LHCN-M2 (cell line): ENCODE measurements at places on chromosomes 7 and 10.

- peak; percentile 68 for DNase-seq
These were observed 634 bp upstream of the HDAC9 start for GRCh38 chr7:18494821-18495408.

GRCh38 chr10:127648885-127649284, 88.1 kb upstream of the FOXI2 start:
- no peak for DNase-seq

GRCh38 chr10:118594392-118595063, 920 bp downstream of the PRLHR start:
- DNase-seq = no peak

GRCh38 chr10:955127-955819, 23.8 kb upstream of the LARP4B start:
- DNase-seq = no peak

GRCh38 chr7:9557853-9558252, 1124.4 kb downstream of the NXPH1 start:
- no peak for DNase-seq

- no peak for DNase-seq
These were observed 40.8 kb upstream of the INSIG1 start for GRCh38 chr7:155256761-155257481.

DNA sequence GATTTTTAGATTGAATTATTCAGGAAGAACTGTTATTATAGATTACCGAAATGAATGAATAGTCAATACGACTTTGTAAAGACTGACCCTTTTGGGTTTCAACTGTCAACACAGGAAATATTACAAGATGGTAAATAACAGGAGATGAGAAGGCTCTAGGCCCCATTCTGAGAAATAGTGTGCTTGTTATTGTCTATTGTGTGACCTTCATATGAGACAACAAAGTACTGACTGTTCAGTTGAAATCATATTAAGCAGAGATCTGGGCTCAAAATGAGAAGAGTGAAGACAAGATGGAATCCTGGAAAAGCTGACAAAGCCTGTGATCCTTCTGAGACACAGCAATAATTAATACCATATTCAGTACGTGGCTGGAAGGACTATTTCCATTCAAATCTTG, 503.8 kb downstream of the INHBA start:
- no peak for DNase-seq

GRCh38 chr7:982511-983003, 424 bp upstream of the CYP2W1 start:
- DNase-seq = no peak

DNA sequence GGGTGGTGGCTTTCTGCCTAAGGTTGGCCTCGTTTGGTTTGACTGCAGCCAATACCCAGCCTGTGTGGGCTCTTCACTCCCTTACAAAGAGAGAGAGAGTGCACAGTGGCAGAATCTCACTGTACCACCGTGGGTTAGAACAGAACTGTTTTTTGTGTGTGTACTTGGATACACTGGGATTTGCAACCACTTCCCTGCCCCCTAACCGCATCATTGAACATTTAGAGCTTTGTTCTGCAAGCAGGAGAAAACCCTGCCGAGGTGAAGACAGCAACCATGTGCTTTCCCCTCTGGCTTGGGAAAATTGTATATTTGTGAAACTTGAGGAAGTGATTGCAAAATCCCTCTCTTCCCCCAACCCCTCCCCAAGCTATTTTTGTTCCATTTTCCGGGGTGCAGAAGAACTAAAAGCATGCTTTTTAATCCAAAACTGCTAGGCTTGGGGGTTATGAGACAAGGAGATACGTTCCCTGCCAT, 201.2 kb downstream of the TCF7L2 start:
- DNase-seq = no peak

GRCh38 chr7:119964788-119965542, 308.0 kb upstream of the KCND2 start:
- peak; percentile 84 for DNase-seq

DNA sequence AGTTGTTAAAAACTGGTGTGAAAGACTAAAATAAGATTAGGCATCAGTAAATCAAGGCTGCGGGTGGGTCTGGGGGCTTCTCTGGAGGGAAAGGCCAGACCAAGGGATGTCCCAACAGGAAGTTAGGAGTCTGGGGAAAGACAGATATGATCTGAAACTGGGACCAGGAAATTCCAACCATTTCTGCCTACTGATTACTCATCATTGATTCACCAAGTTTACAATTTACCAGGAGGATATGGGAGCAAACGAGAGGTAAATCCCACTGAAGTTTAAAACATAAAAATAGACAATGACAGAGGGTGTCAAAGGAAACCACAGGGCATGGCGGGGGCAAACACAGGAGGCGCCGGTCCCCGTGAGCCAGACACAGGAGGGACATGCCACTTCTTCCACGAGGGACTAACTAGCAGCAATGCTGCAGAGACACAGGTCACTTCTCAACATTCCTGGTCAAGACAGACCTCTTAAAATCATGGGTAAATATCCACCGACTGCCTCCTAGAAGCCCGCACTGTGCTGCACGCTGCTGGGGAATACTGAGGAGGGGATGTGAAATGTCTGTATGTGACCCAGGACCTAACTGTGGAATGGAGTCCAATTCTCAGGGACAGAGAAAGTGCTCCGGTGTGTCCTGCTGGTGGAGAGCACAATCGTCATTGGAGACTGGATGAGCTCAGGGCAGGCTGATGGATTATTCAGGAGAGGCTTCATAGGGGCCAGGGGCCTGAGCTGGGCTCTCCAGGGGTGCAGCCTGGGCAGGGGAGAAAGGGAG, 153.4 kb upstream of the KLF14 start:
- peak; percentile 92 for DNase-seq

GRCh38 chr7:135200821-135201331, 10.4 kb downstream of the WDR91 start:
- no peak for DNase-seq

DNA sequence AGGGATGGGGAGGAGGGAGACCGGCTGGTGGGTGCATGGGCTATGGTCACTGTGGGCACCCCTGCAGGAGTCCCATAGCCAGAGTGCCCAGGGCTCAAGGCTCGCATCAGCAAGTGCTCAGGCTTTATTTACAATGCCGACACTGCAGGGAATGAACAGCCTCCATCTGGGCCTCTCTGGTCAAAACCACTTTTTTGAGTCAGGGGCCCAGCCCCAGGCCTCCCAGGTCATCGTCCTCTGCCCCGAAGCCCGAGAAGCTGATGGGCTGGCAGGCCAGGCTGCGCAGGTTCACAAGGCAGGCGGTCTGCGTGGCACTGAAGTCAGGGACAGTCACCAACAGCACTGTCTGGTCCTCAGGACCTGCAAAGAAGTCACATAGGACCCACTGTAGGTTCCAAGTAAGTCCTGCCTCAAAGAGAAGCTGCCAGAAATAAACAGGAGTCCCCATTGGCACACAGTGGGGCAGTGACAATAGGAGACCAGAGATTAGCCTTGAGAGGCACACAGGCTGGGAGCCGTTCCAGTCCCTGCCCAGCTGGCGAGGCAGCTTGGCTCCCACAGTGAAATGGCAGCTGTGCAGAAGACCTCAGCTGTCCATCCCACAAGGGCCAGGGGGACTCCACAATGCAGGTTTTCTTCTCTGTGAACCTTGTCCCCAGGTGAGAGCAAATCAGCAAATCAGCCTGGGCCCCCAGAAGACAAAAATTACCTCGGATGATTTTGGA, 8.6 kb downstream of the POLD2 start:
- peak; percentile 39 for DNase-seq

- DNase-seq = peak; percentile 84
These were observed 14.3 kb downstream of the JAZF1 start for GRCh38 chr7:28165961-28166955.

GRCh38 chr7:81007051-81007450, 88.2 kb upstream of the SEMA3C start:
- DNase-seq = no peak

DNA sequence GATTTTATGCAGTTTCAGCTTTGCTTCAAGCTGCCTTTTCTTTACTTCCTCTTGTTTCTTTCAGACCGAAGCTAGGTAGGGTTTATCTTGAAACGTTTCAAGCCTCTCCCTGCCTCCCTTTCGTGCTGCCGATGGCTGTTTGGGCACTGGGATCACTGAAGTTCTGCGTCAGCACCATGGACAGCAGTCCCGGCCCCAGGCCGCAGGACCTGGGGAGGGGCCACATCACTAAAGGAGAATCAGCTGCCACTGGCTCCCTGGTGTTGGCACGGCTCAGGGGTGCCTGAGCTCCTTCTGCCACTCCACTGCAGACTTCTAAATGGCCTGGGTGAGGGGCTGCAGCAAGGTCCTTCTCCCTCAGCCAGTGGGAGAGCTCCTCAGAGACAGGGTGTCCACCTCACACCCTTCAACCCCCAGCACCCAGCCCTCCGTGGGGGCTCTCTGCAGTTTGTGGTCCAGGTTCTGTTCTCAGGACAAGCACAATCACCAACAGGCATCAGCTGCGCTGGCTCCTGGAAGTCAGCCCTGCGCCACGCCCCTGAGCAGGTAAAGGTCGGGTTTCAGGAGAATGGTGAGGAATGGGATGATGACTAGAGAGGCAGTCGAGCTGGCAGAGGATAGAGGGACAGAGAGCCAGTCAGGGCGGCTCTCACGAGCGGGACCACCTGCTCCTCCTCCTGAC, 387.2 kb downstream of the TCERG1L start:
- DNase-seq = no peak

DNA sequence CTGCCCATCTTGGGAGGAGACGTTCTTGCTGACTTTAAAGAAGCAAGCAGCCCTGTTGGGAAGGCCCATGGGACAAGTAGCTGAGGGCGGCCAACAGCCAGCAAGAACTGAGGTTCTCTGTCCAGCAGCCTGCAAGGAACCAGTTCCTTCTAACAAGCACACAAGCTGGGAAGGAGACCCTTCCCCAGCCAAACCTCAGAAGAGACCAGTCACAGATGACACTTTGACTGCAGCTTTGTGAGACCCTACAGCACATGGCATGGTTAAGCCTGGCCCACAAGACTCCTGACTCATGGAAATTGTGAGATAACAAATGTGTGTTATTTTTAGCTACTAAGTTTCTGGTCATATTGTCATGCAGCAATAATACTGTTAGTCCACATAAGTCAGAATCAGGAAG, 99.9 kb downstream of the PRLHR start:
- DNase-seq = no peak

- DNase-seq = no peak
These were observed 1.1 kb upstream of the HSPA12A start for GRCh38 chr10:116743266-116744064.

DNA sequence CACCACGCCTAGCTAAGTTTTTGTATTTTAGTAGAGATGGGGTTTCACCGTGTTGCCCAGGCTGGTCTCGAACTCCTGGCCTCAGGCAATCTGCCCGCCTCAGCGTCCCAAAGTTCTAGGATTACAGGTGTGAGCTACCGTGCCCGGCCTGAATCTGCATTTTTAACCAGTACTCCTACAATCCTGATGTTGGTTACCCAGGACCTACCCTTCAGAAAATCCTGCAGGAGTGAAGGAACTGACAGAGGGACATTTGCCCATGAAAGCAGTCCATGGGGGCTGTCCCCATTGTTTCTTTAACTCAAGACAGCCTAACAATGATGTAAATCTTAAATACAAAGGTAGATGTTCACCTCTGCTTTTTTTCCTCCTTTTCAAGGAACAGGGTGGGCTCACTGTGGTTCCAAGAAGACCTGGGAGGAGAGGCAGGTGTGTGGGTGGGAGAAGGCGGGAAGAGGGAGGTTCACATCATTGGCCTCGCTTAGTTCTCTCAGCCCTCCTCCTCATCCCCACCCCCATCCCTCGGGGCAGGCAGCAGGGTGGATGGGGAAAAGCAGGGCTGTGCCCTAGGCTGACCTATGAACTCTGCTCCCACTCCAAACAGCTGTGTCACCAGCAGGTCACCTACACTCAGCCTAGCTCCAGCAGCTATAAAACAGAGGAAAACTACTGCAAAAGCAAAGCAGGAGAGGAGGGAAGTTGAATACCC, 13.5 kb downstream of the LRRC20 start:
- no peak for DNase-seq

DNA sequence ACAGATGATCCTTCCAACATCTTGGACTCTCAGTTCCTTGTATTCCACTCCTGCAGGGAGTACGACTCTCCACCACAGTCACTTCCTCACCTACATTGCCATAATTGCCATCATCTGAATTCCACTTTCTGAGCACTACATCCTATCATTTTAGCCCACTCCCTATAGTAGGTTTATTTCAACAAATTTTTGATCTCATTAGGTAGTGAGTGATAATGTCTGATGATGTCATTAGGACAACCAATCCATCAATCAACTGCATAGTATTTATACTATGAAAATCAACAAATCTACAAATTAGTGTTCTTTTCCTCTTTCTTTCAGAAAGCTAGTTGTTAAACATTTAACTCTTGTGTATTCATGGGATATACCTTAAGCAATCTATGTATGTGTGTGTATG, 13.7 kb upstream of the TRA2A start:
- no peak for DNase-seq

DNA sequence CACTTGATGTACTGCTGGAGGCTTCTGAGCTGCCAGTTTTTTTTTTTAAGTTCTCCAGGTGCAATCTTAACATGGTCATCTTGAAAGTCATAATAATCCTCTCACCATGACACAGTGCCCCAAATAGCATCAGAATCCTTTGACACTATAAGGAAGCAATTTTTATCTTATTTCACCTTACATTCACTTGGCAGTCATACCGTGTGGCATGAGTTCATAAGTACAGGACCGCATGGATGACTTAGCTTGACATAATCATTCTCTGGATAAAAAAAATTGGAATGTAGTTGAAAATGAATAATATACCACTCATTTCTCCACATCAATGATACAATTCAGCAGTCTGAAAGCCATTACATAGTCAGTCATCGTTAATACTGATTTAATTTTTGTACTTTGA, 25.6 kb upstream of the TMEM196 start:
- no peak for DNase-seq

- DNase-seq = no peak
These were observed 78.2 kb downstream of the FAM53B start for GRCh38 chr10:124665980-124666379.

DNA sequence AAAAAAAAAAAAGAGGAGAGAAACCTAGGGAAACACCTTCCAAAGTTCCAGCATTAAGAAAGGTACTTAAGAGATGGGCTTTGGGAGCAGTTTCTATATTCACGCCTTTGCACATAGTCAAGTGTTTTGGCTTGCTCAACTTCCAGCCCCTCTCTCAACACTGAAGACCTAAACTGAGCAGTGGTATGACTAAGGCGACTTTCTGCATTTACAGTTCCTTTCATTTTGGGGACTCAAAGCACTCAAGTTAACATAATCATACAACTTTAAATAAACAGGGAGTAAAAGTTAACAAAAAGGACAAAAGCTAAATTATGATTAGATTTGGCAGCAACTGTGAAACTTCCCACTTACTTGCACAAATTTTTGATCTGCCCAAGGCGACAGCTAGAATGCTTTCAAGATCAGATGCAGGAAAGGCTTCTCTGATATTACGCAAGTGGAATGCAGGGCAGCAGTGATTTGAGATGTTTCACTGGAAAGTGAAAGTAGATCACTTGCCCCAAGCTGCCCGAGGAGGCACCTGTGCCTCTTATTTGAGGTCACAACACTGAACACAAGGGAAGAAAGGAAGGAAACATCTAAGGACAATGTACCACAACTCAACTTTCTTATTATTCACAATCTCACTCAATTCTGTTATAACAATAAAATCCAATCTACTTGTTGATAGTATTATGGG, 199.5 kb downstream of the SKAP2 start:
- peak; percentile 22 for DNase-seq
